Astrocyte of the cerebellum (primary cell): ENCODE measurements at places on chromosomes 2 and 18.

DNA sequence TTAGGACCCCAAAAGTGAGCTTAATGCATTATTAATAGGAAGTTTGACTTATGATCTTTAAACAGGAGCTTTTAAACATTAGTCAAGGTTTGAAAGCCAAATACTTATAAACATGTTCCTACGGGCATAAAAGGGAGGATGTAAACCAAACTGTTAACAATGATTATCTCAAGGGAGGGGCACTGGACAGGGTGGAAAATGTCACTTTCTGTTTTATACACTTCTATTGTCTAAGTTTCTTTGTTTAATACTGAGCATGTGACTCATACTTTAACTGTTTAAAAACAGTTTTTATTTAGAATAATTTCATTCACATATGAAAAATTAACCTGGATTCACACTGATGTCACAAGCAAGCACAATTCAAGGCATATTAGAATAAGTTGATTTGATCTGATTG, 18.3 kb upstream of the ITGA6 start:
- DNase-seq, result no peak

DNA sequence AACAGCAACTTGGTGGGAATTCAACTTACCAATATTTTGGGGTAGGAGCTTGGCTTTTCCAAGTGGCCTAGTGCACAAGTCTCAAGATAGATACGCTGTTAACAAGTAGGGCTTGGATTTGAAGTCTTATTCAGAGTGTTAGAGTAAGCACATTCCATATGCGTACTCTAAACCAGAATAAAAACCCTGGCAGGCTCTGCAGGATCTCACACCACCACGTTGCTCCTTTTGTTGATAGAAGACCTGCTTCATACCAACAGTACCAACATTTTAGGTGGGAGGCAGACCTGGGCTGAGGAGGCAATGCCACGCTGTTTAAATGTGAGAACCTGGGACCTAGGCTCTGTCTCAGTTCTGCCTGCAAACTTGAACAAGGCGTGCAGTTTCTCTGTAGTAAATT, 214.0 kb downstream of the RNF144A start:
- DNase-seq, result no peak

- DNase-seq, result no peak
Measured at GRCh38 chr2:175035806-175036205, 30.6 kb upstream of the CHN1 start.

DNA sequence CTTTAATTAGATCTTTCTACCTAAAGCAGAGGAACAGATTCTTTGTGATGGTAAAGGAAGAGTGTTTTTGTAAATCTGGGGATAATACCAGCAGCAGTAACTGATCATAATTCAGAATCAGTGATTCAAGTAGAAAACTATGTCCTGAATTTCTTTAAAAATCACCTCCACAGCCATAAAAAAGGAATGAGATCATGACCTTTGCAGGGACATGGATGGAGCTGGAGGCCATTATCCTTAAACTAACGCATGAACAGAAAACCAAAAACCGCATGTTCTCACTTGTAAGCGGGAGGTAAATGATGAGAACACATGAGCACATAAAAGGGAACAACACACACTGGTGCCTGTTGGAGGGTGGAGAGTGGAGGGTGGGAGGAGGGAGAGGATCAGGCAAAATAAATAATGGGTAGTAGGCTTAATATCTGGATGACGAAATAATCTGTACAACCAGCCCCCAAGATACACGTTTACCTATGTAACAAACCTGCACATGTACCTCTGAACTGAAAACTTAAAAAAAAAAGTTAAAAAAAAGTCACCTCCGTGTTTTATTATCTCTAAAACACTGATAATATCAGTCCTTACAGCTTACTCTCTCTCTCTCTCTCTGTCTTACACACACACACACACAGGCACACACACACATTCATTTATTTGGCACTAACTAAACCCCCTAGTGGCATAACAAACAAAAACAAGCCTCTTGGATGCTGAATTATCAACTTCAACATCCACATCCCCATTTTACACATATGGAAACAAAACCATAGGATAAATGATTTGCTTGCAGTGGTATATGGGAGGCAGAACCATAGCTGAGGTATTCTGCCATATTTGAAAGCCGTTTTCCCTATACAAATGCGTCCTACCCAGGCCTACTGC, 1.4 kb downstream of the TM4SF20 start:
- no peak for DNase-seq

GRCh38 chr2:217687771-217688170, 315.0 kb downstream of the TNS1 start:
- DNase-seq, result no peak

- DNase-seq, result no peak
Measured at GRCh38 chr2:240400371-240401161, 34.9 kb upstream of the GPC1 start.

DNA sequence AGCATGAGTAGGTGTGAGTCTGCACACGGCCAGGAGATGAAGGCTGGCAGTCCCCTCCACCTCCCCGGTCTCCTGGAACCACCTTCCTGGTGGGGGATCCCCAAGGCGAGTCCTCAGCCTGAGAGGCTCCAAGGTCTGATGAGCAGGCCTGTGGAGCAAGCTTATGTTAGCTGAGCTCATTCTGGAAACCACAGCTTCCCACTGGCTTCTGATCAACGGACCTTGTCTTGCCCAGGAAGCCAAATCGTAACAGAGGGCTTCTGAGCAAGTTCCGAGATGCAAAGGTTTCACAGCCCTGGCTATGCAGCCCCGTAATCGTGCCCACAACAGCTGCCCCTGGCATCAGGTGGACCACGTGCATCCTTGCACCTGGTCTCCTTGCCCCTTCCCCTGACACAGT, 28.8 kb upstream of the GPR55 start:
- peak; percentile 43 for DNase-seq

DNA sequence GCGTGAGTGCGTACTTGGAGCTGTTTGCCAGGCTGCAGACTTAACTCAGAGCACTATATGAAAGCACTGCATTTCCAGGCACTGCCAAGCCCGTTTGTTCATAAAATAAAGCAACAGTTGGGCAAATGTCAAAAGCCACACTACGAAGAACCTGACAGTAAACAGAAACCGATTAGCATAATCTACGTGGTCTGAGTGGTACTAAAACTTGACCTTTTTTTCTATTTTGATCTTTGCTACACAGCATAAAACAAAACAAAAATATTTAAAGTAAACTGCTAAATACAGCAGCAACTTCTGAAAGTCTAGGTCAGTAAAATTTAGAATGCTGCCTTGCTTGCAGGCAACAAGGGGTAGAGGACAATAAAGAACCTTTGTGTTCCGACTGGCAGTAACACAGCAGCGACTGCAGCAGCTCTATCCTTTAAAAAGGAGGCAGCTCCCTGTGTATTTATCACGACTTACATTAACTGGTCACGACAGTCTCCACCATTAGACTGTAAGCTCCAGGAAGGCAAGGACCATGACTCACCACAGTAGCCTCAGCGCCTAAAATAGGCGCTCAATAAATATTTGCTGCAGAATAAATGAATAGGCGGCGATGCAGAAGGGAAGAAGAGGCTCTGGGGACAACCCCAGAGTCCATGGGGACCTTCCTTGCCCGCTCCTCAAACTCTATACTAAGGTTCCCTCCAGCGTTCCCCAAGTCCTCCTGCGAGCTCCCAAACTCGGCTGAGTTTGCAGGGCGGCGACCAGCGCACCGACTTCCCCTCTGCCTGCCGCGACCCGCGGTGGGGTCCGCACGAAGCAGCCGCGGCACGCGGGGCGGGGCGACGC, 902 bp downstream of the SS18 start:
- peak; percentile 8 for DNase-seq

DNA sequence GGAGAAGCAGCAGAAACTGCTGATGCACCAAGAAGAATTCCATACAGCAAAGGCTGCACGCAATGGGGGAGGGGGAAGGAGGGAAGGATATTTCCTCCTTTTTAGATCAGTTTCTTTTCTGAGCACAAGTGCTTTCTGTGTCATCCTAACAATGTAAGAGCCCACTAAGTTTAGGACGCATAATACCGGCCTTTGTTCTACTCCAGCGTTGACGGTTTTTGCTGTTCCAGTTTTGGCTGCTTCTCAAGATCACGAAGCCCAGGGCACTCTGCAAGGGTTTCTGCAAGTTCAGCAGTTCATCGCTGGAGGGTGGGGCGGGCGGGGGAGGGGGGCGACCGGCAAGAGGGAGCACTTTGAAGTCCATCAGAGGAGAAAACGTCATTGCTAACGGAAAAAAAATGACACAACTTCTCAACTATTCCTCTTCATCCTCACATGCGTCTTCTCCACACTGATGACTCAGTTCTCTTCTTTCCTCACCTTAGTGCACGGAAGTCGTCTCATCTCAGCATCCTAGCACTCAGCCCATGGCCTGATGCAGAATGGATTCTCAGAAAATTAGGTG, 8.7 kb downstream of the FAM178B start:
- DNase-seq, result no peak

DNA sequence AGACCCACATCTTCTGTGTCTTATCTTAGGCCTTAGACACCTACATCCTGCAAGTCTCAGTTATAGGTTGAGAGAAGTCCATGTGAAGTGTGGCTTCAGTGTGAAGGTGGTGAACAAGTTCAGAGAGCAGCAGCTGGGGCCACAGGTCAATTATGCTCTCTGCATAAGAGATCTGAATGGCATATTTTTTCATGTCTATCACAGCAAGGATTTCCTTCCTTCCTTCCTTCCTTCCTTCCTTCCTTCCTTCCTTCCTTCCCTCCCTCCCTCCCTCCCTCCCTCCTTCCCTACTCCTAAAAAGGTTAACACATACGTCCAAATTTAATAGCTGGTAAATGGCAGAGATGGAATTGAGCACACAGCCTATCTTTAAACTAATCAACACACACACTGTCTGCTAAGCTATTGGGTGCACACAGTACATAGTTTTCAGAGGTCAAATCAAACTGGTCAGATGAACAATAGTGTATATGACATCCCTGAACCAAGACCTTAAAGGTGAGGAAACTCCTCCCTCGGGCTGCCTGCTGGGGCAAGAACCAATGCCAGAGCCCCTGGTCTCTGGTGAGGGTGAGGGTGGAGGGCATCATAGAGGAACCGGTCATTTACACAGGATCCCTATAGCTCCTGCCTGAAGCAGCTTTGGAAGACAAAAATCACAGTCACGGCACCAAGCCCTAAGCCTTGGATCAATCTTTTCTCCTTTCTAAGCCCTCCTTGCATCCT, 240.9 kb downstream of the ICOS start:
- DNase-seq, result no peak

- no peak for DNase-seq
Measured at GRCh38 chr2:227164763-227165291, 403 bp downstream of the COL4A3 start.

- DNase-seq, result no peak
Measured at GRCh38 chr2:222819722-222820333, 41.0 kb upstream of the ACSL3 start.

- DNase-seq, result no peak
Measured at GRCh38 chr2:60148716-60149115, 404.7 kb downstream of the BCL11A start.

GRCh38 chr2:217797661-217798069, 205.1 kb downstream of the TNS1 start:
- DNase-seq, result no peak

DNA sequence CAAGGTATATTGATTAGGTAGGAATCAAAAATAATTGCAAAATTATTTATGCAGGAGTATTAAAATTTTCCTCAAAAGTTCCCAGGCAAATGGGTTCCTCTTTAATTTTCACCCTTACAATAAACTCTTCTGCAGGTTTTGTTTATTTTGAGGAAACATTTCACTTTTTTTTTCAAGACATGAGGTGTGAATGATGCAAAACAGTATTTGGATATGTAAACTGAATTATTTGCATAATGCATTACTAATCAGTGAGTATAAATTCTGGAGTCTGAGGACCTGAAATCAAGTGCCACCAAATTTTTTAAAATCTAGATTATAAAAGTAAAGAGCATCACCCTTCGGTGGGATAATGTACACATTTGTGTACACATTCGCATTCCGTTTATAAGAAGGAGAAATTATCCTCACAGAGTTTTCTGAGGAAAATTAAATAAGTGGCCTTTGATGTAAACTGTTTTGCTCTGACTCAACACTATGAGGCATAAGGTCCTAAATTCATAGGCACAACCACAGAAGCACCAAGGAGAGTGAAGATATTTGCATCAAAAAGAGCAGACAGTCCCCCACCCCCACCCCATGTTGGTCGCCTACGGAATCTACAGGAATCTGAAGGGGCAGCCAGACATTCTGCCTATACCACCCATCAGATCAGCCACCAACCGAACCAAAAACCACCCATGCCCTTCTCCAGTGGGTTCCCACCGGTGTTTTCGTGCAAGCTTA, 33.1 kb downstream of the BCL11A start:
- DNase-seq, result no peak

GRCh38 chr2:53210538-53210937, 557.1 kb upstream of the CHAC2 start:
- DNase-seq, result no peak

DNA sequence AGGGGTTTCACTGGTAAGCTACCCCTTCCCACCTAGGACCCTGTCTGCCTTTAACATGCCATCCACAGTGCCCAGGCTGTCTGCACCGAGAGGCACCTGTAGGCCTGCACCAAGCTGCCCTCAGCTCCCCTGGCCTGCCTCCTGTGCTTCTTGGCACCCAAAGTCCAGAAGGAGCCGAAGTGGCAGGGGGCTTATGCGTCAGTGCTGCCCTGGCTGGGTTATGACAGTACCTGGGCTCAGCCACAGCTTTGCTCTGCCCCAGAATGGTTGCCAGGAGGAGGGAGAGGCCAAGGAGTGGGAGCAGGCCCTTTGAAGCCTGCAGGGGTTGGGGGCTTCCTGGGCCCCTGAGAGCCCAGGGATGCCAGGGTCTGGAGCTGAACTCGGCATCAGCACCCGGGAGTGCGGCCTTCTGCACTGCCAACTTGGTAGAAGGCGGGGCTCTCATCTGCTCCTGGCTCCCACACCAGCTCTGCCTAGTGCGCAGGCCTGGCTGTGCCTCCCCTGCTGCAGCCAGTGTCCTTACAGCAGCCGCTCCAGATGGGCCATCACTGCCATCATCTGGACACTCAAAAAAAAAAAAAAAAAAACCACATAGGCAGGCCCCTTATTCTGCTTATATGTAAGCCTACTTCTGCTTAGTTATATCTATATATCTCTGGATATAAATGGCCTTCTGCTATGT, 155.4 kb downstream of the THSD7B start:
- no peak for DNase-seq

GRCh38 chr2:10584843-10585475, 104.8 kb downstream of the NOL10 start:
- DNase-seq, result peak; percentile 79

GRCh38 chr2:105791229-105791628, 46.5 kb downstream of the NCK2 start:
- DNase-seq, result no peak

DNA sequence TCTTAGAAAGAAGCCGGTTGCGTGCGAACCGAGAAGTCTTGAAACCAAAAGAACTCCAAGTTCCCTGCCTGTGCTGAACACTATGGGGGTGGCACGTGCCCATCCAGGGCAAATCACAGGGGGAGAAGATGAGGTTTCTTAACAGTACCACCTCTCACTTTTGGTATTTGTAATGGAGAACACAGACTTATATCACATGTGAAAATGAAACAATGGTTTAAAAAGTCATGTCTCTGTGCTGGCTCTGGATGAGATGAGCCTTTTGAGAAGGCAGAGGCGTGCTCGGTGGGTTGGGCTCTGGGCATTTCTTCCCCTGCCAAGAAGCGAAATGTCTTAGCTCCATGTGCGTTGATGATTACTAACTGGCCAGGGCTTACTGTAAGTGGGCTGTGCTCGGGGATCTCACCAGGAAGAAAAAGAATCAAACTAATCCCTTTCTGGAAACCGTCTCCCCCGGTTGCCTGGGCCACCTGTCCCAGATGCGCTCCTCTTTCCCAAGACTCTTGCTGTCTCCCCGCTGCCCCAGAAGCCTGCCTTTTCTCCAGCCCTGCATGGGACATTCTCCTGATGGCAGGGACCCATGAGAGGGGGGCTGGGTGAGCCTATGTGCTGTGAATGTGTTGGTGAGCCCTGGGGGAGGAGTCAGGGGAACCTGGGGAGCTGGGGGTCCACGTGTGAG, 252.9 kb downstream of the PRKCE start:
- DNase-seq, result no peak
